ENCODE measurements at places on chromosomes 5 and 9. TPM values are rescaled to one million over a fixed set of nuclear protein-coding genes. Genes with fewer than 3 reads are reported as not detected.

DNA sequence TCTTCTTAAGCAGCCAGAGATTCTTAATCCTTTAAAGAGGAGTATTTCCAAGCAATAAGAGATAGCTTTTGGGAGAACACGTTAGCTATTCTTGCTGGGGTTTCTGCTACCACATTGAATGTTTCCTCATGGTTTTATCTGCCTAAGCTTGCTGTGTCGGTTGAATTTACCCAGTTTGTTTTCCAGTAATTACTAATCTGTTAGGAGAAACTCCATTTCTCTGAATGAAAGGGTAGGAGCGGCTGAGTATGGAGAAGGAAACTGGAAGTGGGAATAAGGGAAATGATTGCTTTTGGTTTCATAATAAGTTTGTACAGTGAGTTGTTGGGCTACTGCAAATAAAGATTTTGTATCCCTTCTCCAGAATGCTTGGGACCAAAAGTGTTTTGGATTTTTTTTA is 1.2 kb downstream of the JAK2 start:
- DNase-seq, result no peak

DNA sequence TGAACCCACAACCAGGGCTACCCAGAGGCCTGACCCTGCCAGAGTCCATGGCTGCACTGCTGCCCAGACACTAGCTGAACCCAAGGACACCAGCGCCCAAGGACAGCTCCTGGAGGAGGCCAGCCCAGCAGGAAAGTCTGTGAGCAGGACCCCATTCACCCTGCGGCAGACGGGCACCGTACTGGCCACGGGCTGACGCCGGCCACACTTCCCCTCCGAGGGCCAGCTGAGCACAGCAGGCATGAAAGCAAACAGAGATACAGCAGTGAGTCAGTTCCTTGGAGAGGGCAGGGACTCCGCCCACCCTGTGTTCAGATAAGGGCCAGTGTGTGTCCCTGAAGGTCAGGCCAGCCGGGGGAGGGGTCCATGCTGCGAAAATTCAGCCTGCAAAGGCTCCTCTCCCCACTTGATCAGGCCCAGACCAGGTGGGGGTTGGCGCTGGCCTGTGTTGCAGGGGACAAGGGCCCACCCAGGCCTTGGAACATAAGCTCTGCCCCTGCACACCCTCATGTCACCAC is 3.2 kb downstream of the RNF208 start:
- no peak for DNase-seq

GRCh38 chr9:81237565-81238231 is 451.6 kb downstream of the TLE1 start:
- no peak for DNase-seq

- no peak for DNase-seq
Measured at GRCh38 chr5:80620211-80620610, 34.2 kb upstream of the MSH3 start.

Gene STPG3
- not detected for total RNA-seq

Gene SLC6A7
- total RNA-seq, result not detected

Gene PCA3
- total RNA-seq, result not detected

DNA sequence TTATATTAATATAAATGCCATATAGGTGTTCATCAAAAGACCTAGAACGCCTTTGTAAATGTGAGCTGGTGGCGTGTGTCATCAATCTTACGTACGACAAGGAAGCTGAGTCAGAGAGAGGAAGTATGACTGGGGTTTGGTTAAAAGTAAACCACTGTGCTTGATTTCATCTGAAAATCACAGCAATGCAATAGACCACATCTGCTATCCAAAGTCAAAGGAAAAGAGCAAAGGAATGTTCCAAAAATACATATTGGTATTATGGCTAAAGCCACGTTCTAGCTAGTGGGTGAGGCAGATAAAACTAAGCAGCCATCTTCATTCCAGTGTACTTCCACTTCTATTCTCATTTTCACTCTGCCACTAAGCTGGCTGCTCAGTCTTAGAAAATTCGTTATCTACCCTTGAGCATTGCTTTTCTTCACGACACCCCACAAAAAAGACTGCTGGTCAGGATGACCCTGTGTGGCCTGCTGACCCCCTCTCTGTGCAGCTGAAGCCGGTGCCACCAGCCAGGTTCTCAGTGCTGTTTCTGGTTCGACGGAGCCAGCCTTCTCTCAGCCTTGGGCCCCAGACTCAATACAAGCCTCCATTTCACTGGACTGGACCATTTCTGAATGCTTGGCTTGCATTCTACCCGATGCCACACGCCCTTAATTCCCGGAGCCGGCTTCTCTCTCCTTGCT is 23.8 kb downstream of the SHC3 start:
- no peak for DNase-seq

Gene SIT1
- 0.69 TPM for total RNA-seq

GRCh38 chr9:84325347-84325973 is 15.1 kb downstream of the SLC28A3 start:
- no peak for DNase-seq

DNA sequence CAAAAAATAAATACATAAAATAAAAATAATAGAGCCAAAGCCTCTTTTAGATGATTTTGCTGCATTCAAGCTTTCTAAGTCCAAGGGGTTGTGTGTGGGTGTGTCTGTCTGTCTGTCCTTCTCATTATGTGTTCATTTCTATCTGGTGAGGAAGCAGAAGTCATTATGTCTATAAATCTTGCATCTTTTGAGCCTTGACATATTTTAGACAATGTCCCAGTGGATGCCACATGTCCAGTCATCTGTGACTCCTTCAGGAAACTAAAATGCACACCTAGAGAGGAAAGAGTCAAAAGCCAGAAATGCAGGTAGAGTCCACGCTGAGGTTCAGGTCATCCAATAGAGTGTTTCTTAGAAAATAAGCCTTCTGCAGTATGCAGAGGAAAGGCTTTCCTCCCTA is 80.9 kb downstream of the GALNT10 start:
- no peak for DNase-seq

DNA sequence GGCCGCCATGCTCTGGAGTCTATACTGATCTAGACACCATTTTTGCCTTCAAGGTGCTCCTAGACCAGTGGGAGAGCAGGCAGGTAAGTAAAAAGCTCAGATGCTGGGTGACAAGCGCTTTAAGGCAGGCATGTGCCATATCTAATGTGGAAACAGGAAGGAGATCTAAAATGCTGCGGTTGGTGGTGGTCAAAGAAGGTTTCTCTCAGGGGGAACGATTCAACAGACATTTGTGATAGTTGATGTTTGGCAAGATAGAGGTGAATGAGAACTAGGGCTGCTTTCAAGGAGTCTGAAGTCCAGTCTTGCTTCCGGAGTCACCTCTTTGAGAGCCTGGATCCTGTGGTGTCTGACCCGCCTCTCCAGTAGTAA is 146.2 kb upstream of the KLF4 start:
- no peak for DNase-seq

Gene GPR21
- not detected for total RNA-seq

- no peak for DNase-seq
Measured at GRCh38 chr5:146647656-146648199, 131.7 kb upstream of the GPR151 start.

Gene ACTBL2
- total RNA-seq, result not detected

DNA sequence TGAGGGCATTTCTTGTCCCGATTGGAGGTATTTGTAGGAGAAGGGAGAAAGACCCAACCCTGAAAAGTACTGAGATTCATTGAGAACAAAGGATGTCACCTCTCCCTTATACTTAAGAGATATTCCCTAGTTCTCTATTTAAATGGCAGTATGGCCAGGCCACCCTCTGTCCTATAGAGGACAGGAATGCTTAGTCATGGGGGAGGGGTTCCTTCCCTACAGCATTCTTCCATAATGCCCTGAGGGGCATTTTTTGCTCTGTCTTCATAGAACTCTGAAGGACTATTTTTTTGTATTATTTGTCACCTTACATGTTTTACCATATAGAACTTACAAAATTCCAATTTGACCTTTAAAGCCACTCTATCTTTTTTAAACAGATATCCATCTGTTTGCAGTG is 176.3 kb downstream of the TMEM161B start:
- DNase-seq, result peak; percentile 29
